Ammon's horn (tissue), 1 donor: ENCODE measurements at places on chromosomes 1 and 21.

DNA sequence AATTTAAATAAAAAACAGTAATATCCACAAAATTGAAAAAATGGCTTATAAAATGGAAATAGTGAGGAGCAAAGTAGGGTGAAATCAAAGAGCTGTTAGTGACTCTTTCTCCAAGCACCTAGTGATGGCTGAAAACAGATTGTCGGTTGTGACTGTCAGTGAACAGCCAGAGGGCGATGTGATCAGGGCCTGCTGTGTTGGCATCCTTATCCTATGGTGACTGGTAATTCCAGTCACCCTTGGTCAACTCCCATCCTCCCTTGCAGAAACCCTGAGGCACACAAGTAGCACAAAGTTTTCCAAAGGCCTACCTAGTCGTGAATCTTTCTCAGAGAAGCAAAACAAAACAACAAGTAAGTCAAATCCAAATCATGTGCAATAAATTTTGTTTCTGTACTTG, 599.8 kb upstream of the CXADR start:
- no peak for DNase-seq

- no peak for DNase-seq
Measured at GRCh38 chr1:229225331-229225782, 45.6 kb upstream of the RAB4A start.

DNA sequence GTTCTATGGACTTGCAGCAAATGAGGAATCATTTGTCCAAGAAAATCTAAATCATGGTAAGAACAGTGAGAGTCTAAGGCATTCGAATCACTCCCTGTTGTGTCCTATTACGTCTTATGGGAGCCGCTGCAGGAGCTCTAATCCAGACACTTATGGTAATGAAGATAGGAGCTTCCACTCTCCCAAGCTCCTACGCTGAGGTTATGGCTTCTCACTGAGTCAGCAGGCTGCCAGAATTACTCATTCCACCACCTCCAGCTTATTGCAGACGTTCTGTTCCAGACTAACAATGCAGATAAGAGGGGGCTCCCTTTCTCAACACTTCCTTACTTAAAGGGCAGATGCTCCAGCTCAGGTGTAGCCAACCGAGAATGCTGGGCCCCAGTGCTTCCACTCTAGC, 212.6 kb downstream of the GREM2 start:
- DNase-seq = peak; percentile 69

DNA sequence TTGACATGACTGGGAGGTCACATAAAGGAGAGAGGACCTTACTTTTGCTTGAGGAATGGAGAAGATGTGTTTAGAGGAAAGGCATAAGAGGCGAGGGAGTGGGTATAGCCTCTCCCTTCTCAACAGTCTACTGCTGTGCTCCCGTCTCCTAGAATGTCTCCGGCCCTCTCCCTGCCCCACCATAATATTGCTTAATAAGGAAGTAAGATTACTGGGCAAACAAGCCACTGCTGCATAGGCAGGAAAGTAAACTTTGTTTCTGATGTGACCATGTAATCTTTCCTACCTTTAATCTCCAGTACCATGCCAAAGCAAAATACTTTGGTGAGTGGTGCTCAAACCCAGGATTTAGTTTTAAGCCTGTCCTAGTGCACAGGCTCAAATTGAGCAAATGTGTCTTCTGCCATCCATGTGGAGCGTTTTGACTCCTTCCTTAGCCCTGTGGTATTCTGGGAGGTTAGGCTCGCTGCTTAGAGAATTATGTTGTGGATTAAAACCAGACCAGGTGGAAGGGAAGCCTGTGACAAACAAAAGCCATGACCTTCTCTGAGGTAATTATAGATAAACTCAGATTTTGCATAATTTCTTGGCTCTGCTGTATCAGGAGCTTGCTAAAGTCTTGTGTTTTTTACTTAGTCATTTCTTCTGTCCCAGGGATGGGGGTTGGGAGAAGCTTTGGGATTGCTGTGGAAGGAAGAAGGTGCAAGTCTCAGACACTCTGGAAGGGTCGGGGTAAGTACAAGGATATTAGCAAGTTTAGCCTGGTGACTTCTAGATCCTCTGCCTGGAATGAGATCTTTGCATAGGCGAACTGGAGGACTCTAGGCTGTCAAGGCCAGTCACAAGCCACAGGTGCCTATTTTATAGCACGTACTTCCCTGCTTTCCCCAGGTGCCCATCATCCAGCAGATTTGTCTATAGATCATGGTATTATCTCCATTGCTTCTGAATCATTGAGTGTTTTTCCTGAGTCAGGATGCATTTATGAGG, 34.5 kb upstream of the DIPK1A start:
- no peak for DNase-seq

- DNase-seq = no peak
Measured at GRCh38 chr1:109516872-109517271, 7.3 kb upstream of the AMIGO1 start.

- DNase-seq = no peak
Measured at GRCh38 chr1:232996143-232996542, 45.7 kb downstream of the NTPCR start.

DNA sequence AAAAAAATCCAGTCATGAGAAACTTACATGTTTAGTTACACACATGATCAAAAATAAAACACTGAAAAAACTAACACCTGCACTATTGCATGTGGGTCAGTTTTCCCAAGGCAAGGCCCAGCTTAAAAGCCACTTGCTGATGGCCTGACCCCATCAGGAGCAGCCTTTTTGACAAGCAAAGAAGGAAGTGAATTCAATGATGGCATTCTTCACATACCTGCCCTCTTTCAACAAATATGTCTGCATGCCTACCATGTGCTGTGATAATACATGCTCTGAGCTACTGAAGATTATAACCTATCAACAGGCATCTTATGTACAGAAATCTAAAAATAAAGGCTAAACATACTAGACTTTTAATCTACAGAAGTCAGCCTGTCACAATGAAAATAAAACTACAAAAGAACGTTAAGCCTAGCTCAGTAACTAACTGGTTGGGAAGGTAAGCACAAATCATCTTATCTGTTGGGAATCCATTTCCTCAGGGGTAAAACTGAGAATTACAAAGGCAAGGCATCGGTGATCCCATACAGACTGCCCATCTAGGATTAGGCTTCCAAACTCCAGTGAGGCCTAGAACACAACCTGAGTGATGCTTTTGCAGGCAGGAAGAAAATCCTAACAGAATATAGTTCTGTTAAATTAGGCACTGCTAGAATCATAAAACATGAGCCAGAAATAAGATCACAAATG, 14.5 kb downstream of the SORT1 start:
- no peak for DNase-seq

- peak; percentile 58 for DNase-seq
Measured at GRCh38 chr21:33023574-33024200, 2.0 kb upstream of the OLIG2 start.

DNA sequence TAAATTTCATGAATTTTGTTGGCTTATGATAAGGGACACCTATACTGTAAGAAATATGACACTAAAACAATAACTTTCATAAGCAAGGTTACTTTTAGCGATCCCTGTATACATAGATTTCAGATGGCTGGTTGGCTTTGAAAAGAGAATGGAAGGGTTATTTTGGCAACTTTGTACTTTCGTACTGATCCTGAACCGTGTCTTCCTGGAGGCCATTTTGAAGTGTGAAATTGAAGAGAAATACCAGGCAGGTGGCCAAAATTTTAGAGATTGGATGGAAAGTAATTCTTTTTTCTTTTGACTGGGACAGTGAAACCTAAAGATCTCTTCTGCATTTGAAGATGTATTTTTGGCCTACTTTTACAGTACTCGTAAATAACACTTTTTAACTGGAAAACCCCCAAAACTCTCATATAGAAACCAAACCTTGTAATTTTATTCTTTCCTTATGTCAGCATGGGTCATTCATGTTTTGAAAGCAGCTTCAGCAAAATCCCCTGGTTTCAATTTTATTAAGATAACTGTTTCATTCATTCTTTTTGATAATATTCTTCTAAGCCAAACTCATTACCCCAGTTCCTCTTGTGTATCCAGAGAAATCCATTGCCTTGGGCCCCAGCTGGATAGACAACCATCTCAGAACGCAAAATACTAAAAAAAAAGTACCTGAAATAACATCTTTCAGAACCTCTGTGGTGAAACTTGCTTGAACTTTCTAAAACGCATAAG, 38.4 kb upstream of the ZNF281 start:
- DNase-seq = no peak

DNA sequence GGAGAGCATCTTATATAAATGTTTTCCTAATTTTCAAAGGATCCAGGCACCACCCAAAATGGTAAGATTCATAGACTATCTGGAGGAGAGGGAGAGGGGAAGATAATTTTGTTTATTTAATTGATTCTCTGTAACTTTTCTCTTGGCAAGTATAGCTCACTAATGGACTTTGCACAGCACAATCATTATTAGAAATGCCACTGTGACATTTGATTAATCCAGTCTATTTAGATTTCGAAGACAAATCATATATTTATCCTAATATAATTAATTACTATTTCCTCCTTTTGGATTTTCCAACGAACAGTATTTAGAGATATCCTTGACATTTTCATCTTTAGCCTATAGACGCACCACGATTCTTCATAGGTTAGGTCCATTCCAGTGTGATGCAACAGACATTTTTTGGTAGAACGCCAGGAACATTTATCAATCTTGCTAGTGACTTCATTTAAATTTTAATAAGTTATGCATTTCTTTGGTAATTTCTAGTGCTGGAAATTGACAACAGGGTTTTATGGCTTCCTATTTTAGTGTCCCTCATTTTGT, 152.4 kb downstream of the GRIK1 start:
- DNase-seq = no peak

DNA sequence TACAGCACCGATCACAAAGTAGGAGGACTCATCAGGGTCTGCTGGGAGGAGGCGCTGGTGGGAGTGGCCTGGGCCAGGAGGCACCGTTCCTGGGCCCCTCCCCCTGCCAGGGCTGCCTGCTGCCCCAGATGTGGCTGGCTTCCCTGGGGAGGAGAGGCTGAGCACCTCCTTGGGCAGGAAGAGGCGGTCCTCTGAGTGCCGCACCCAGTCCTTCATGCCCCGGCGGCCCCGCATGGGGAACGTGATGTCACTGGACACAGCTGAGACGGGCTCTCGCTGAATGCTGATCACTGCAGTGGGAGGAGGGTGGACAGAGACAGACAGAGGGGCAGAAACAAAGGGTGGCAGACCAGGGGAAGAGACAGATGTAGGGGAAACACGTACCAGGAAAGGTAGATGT, 24.8 kb downstream of the ADGRB2 start:
- DNase-seq = no peak
